ENCODE measurements at places on chromosomes 3 and 15.

- no peak for DNase-seq
Measured at GRCh38 chr15:62085740-62086139, 19.0 kb downstream of the C2CD4A start.

- no peak for DNase-seq
Measured at GRCh38 chr3:3110749-3111361, 681 bp upstream of the IL5RA start.

DNA sequence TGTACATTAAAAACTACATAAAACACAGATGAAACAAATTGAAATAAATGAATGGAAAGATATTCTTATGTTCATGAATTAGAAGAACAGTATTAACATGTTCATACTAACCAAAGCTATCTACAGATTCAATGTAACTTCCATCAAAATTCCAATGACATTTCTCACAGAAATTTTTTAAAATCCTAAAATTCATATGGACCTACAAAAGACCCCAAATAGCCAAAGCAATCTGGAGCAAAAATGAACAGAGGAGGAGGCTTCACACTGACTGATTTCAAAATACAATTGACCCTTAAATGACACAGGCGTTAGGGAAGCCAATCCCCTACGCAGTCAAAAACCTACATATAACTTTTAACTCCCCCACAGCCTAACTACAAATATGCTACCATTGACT lies 39.4 kb downstream of the KPNA1 start:
- DNase-seq, result no peak

- DNase-seq, result no peak
Measured at GRCh38 chr3:160486459-160486869, 36.9 kb upstream of the TRIM59 start.

DNA sequence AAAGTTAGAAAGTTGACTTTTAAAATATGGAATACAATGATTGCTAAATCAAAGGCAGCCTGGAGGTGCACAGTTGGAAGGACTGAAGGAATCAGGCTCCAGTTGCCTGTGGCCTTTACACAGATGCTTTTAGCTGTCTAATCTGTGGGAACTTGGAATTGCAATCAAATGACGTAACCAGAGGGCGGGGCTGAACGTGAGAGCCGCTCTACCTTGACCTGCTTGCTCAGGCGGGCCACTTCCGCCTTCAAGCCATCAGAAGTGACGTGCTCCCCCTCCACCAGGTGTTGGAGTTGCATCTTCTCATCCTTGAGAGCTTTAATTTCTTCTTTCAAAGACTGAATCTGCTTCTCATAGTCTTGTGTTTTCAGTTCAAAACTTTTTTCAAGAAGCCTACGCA lies 37.7 kb upstream of the GNB5 start:
- DNase-seq, result no peak
